NCI-H1930 (cell line): ENCODE measurements at places on chromosomes 3 and 15.
A peak's percentile ranks its signal among the peaks of the same experiment; 100 is the strongest.

DNA sequence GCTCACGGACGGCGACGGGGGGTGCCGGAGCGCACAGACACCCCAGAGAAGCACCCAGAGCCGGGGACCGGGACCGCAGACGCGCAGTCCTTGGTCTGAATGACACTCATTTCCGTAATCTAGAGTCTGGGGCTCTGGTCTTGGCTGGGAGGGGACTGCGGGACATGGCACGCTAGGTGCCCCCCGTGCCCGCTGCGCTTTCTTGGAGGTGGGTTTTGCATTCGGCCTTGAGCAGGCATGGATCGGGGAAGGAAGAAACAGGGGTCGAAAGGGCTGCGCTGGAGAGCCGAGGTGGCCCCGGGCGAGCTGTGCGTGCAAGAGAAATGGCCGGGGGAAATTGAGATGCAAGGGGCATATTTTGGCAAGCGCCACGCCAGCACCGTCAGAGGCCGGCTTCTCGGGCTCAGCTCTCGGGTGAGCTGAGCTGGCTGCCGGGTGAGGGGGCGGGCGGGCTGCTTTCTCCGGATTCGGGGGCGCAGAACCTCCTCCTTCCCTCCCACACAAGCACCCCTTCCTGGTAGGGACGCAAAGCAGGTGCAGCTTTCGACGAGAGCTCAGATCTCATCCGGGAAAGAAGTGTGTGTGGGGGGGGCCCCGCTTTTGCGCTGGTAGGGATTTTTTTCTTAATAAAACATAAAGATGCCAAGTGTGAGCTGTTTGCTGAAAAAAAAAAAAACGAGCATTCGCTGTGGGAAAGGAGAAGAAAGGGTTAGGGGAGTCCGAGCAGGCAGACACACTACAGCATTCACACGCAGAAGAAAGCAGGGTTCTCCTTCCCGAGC lies 963 bp upstream of the NTRK3 start:
- DNase-seq = no peak

DNA sequence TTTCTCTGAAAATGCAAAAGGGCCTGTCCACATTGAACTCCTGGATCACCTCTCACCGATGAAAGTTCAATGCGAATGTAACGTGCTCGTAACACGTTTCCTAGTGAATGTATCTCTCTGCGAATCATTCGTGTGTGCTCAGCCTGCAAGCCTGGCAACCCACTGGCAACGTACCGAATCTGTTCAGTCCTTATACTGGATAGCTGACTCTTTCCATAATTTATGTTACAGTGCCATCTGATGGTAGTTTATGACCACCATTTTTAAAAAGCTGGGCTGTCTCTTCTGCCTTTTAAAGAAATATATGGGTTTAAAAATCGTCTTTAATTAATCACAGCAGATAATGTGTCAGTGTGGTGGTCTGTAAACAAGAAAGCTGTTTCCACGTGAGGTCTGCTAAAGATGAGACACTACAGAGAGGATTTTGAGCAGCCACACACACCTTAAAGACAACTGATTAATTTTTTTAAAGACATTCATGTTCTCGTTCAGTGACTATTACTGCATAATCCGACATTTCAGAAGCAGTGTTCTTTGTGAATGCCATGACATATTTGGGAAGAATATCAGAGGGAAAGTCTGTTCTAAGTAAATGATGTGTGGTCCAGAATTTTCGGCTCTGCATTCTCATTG lies 69.4 kb upstream of the FOXP1 start:
- DNase-seq = peak; percentile 21

GRCh38 chr15:71469413-71469812 lies 340.9 kb upstream of the NR2E3 start:
- DNase-seq = no peak

DNA sequence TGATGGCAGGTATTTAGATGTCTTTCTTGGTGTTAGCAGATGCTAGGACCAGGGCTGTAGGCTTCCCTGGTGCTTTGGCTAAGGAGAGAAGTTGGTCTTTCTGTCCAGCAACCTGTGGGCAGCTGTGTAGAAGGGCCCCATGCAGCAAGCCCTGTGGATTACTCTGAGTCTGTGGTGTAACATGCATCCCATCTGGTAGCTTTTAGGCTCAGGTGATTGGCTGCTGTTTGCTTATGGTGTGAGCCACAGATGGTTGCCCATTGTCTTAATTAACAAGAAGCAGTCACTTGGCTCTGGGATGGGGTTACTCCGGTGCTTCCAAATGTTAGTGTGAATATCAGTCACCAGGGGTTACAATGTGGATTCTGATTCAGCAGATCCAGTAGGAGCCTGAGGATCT lies 368.6 kb upstream of the C2CD4B start:
- no peak for DNase-seq

DNA sequence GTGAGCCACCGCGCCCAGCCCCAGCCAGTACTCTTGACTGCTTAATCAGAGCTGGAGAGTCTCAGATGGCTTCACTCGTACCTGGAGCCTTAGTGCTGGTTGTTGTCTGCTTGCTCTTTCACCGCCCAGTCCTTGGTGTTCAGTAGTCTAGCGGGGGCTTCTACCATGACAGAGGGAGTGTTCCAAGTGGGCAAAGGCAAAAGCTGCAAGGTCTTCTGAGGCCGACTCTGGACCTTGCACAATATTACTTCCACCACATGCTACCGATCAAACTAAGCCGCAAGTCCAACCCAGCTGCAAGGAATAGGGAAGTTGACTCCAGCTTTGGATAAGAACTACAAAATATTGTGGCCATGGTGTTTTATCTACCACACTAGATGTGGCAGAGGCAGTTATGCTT lies 6.6 kb downstream of the PARL start:
- DNase-seq = no peak

GRCh38 chr15:67100801-67101581 lies 35.6 kb downstream of the SMAD3 start:
- no peak for DNase-seq

- DNase-seq = no peak
Observed at GRCh38 chr3:186532598-186533072, 11.5 kb downstream of the CRYGS start.

GRCh38 chr15:56098195-56098863 lies 104.9 kb upstream of the NEDD4 start:
- DNase-seq = no peak

DNA sequence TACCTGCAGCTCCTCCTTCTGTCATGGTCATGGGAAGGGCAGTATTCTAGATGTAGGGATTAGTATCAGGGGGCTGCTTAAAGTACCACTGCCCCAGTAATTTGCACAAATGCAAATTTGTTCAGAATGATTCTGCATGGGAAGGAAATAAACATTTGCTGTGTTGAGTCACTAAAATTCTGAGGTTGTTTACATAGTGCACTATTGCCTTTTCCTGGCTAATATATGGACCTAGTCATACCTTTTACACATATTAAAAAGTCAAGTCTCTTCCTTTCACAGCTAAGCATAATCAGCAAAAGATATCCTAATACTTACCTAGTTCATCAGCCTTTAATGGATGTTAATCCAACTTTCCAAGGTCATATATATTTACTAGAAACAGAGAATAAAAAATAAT lies 746.4 kb upstream of the NR2F2 start:
- no peak for DNase-seq

- no peak for DNase-seq
Observed at GRCh38 chr3:23162934-23163333, 40.2 kb upstream of the UBE2E2 start.

- no peak for DNase-seq
Observed at GRCh38 chr15:50050986-50051743, 67.9 kb downstream of the ATP8B4 start.

GRCh38 chr15:83112233-83112955 lies 4.9 kb downstream of the TM6SF1 start:
- no peak for DNase-seq

DNA sequence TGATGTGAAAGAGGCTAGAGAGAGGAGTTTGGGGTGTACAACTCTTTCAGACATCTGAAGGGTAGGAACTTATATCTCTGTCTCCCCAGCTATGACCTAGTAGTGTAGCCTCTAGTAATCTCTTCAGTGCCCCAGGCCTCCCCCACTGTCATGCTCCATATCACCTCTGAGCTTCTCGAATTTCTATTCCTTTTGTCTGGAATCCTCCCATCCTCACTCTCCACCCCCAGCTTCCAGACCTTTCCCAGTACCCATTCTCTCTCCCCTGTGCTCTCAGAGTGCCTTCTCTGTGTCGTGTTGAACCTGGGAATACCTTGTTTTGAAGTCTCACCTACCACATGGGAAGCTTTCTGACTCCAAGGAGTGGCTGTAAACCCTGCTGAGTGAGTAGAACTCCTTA lies 3.6 kb upstream of the RBPMS2 start:
- no peak for DNase-seq

DNA sequence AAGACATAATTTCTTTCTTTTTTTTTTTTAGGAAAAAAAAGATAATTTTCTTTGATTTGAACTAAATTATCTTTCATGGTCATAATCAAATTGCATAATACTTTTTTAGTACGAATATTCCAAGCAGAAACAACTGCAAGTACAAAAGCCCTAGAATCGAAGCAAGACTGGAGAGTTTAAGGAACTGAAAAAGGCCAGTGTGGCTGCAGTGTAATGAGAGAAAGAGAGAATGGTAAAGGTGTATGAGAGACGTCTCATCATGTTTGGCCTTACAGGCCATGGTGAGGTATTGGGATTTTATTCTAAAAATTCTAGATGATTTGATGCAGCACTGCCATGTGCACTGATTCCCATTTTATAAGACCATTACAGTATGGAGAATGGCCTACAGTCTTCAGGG lies 180.9 kb downstream of the SUCNR1 start:
- DNase-seq = no peak

DNA sequence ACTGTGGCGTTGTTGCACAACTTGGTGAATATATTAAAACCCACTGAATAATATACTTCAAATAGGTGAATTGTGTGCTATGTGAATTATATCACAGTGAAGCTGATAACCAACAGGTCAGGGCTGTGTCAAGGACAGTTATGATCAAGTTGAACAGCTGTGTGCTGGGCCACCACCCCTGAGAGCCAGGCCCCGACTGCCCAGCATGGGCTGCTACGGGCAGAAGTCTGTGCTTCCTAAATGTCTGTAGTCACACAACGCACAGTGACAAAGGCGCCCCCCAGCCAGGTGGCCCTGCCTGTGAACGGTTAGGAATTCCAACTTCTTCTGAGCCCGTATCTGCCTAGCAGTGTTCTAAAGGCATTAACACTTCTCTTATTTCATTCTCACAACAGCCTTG lies 32.8 kb downstream of the TKT start:
- no peak for DNase-seq

- DNase-seq = no peak
Observed at GRCh38 chr3:148360051-148360450, 337.7 kb upstream of the AGTR1 start.

- DNase-seq = no peak
Observed at GRCh38 chr15:48494631-48495030, 150.9 kb downstream of the FBN1 start.

- peak; percentile 43 for DNase-seq
Observed at GRCh38 chr3:15268033-15268631, 62.1 kb downstream of the CAPN7 start.

DNA sequence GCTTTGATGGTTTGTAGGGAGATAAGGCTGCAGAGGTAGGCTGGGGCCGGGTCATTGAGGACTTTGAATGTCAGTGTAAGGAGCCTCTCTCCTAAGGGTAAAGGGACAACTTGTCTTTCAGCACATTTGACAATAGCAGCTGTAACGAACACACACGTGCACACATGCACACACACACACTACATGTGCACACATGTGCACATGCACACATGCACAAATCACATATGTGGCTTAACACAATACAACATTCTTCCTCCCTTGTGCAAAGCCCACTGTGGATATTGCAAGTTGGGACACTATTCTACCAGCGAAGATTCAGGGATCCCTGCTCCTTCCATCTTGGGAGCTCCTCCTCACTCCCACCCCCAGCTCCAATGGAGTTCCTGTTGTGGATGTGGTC lies 1.1 kb upstream of the CFAP100 start:
- no peak for DNase-seq

DNA sequence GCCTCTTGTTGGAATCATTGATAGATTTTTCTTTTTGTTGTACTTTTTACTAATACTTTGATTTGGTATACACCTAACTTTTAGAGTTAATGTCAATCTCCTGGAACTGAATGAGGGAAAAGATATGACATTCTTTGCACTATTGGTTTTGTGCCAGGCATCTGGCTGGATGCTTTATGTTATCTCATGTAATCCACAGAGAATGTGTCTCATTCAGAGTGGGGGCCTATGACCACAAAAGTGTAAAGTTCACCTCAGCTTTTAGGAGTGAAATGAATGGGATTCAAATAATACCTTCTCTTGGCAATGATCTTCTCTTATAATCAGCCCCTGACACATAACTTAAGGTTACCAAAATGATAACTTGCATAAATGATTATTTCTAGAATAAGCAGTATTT lies 329.1 kb upstream of the ROPN1 start:
- no peak for DNase-seq

DNA sequence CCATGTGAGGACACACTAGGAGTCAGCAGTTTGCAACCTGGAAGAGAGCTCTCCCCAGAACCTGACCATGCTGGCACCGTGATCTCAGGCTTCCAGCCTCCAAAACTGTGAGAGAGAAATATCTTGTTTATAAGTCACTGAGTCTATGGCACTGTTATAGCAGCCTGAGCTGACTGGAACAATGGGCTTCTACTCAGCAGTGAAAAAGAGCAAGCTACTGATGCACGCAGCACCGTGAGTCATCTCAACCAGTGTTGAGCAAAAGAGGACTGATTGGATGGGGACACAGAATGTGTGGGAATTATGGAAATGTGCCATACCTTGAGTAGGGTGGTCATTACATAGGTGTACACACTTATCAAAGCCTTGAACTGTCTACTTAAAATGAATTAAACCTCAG lies 230.4 kb downstream of the PLCL2 start:
- DNase-seq = no peak

GRCh38 chr3:46334741-46335478 lies 19.0 kb upstream of the CCR2 start:
- no peak for DNase-seq

- no peak for DNase-seq
Observed at GRCh38 chr3:12944849-12945248, 103.5 kb upstream of the RPL32 start.

DNA sequence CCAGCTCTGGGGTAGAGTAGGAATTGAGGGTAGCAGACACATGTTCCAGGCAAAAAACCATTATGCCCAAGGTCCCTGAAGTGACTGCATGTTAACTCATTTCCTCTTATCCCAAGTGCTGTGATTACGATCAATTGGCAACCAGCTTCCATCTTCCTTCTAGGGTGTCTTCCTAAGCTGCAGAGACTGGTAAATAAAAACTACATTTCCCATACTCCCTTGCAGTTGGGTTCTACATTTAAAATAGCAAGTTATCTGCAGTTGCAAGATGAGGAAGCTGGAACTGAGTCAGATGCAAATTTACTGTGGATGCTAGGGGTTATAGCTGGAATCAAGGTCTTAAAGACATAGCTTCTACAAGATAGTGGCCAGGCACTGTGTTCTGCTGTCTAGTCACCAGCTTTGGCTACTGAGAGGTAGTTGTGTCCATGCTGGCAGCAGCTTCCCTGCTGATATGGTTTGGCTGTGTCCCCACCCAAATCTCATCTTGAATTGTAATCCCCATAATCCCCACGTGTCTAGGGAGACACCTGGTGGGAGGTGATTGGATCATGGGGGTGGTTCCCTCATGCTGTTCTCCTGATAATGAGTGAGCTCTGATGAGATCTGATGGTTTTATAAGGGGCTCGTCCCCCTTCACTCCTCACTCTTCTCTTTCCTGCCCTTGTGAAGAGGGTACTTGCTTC lies 51.3 kb upstream of the FBN1 start:
- no peak for DNase-seq

- DNase-seq = no peak
Observed at GRCh38 chr3:108516881-108517280, 6.5 kb upstream of the MYH15 start.

GRCh38 chr15:70503073-70503745 lies 260.1 kb downstream of the UACA start:
- no peak for DNase-seq
